Colonic mucosa (tissue), 4 donors: ENCODE measurements at places on chromosomes 6 and 20. TPM values are rescaled to one million over a fixed set of nuclear protein-coding genes. Genes with fewer than 3 reads are reported as not detected.

The ADGRB3 gene
- total RNA-seq = 0.98 TPM

DNA sequence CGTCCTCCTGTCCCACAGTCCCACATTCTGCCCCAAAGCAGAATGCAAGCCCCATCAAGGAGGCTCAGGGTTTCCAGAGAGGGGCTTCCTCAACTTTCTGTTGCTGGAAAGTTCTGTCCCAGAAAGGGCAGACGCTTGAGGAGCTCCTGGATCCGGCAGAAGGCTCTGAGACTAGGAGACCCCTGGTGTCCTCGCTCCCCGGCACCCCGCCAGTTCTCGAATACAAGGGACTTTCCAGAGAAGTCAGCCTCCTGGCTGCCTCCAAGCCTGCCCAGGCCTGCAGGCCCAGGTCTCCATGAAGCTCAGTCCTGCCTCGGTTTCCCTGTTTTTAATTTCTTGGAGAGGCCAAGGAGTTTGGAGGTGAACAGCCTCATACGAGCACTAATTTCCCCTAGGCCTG lies 150.4 kb downstream of the CEBPB start:
- H3K27ac ChIP-seq = no peak overlapping the region
- no peaks in the 10 kb centered on the region for H3K4me1 ChIP-seq
- no peaks in the 10 kb centered on the region for H3K36me3 ChIP-seq
- no peak for DNase-seq
- no peak overlapping the region for H3K4me3 ChIP-seq

- H3K27ac ChIP-seq = no peak overlapping the region
- H3K4me3 ChIP-seq = no peak overlapping the region
- DNase-seq = no peak
- H3K27me3 ChIP-seq = no peaks in the 10 kb centered on the region
- no peaks in the 10 kb centered on the region for H3K36me3 ChIP-seq
These were observed 327.8 kb upstream of the TBX18 start for GRCh38 chr6:85092226-85092625.

DNA sequence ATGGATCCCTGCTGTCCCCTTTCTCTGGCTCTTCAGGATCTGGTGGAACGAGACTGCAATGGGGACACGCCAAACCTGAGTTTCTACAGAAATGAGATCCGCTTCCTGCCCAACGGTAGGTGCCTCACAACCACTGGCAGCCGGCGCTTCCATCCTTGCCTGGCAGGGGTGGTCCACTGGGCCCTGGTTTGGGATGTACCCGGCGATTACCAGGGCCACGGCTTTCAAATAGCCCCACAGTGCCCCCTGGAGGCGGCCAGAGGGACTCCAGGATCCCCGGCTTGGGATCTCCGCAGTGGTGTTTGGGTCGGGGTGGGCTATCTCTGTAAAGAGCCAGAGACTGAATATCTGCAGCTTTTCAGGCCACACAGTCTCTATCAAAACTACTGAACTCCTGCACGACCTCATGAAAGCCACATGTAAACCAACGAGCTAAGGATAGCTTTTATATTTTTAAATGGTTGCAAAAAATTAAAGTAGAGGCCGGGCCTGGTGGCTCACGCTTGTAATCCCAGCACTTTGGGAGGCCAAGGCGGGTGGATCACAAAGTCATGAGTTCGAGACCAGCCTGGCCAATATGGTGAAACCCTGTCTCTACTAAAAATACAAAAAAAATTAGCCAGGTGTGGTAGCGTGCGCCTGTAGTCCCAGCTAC lies 3.7 kb downstream of the OGFR start:
- peak; percentile 72 for DNase-seq
- no peak overlapping the region for H3K27ac ChIP-seq
- H3K4me1 ChIP-seq = peaks cover 14% of the 10 kb centered on the region

GRCh38 chr6:74117113-74117512 lies 421.1 kb downstream of the CD109 start:
- no peaks in the 10 kb centered on the region for H3K4me1 ChIP-seq
- H3K4me3 ChIP-seq = no peak overlapping the region
- no peaks in the 10 kb centered on the region for H3K36me3 ChIP-seq
- no peaks in the 10 kb centered on the region for H3K27me3 ChIP-seq
- no peak for DNase-seq
- no peak overlapping the region for H3K27ac ChIP-seq

- H3K4me3 ChIP-seq = no peak overlapping the region
- H3K4me1 ChIP-seq = no peaks in the 10 kb centered on the region
- H3K27ac ChIP-seq = no peak overlapping the region
- no peaks in the 10 kb centered on the region for H3K27me3 ChIP-seq
These were observed 18.9 kb upstream of the IL17A start for GRCh38 chr6:52167267-52167666.

DNA sequence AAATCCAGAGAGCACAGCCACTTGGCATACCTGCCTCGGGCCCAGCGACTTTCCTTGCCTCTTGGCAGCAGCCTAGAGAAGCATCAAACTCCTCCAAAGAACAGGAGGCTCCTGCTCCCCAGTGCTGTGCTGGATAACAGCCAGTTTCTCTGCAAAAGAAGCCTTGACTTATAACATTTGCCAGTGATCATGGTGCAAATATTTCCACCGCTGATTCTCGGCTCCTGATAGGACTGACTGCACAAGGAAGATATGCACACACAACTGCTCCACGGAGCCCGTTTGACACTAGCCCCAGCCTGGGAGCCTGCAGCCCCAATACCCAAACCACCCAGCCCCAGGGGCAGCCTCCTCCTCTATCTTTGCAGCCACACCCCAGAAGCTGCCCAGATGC lies 17.5 kb downstream of the ACSS1 start:
- peak overlapping the region; percentile 67 for H3K27ac ChIP-seq
- H3K27me3 ChIP-seq = no peaks in the 10 kb centered on the region
- no peak overlapping the region for H3K4me3 ChIP-seq
- peak; percentile 37 for DNase-seq
